ENCODE measurements at places on chromosomes 13 and 19.

- DNase-seq: no peak
Measured at GRCh38 chr19:6518145-6518911, 12.5 kb upstream of the TNFSF9 start.

DNA sequence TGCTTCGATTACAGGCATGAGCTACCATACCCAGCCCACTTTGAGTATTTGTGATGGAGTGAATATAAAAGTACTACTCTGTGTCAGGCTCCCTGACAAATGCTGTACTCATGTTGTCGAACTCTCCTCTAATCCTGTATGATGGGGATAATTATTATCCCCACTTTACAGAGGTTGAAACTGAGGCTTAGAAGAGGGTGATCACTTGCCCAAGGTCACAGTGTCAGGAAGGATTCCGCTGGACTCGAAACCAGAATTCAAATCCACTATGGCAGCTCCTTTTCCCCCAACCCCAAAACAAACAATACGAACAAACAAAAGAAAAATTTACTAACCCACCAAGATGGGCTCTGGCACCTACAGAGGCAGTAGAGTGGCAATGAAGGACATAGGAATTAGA is 1.7 kb upstream of the PPP5C start:
- no peak for DNase-seq

DNA sequence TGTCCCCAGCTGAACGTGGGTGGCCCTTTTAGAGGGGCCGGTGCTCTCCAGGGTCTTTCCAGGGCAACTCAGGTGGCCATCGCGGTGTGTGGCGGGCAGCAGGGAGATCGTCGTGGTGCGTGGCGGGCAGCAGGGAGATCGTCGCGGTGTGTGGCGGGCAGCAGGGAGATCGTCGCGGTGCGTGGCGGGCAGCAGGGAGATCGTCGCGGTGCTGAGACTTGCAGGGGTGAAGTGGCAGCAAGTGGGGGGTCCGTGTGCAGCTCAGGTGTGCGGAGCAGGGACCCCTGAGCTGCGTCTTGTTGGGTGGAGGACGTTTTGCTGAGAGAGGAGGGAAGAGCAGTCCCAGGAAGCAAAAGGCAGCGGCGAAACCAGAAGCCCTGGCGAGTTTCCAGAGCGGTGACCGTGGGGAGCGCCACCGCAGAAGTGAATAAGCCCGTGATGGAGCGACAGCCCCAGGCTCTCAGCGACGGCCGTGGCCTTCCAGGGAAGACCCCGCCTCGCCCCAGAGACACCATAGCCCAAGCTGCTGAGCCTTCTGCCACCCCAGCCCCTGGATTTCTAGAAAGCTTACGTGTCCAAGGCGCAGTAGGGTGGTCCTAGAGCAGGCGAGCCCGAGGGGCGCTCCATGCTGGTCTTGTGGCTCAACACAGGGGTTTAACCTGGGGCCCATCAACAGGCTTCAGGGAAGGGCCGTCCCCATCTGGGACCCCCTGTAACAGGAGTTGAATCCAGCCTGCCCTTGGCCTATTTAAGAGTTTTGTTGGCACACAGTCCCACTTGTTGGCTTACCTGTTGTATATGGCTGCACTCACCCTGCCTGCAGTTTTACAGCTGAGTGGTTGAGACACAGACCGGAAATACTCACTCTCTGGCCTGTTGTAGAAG is 5.4 kb downstream of the NCLN start:
- no peak for DNase-seq

- DNase-seq: no peak
Measured at GRCh38 chr19:23561341-23561740, 125.7 kb downstream of the ZNF675 start.

- no peak for DNase-seq
Measured at GRCh38 chr13:50682002-50682401, 161.5 kb downstream of the DLEU7 start.

- DNase-seq: no peak
Measured at GRCh38 chr13:81116461-81117282, 775.7 kb upstream of the SPRY2 start.

DNA sequence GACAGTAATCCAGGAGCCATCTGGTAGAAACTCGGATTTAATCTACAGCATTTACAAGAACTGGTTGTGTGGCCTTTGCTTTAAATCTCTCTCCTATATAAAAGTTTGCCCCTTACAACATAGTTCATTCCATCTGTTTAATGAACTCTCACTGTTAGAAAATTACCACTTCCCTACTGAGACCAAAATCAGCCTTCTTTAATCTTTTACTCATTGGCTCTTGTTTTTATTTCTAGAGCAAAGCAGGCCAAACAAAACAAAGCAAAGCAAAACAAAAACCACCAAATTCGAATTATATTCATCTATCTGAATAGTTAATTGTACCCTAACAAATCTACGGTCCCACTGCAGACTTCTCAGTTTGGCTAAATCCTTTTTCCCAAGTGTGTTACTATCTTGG is 127.0 kb downstream of the UGGT2 start:
- DNase-seq: no peak

- DNase-seq: no peak
Measured at GRCh38 chr13:36418022-36418805, 14.1 kb upstream of the CCNA1 start.

DNA sequence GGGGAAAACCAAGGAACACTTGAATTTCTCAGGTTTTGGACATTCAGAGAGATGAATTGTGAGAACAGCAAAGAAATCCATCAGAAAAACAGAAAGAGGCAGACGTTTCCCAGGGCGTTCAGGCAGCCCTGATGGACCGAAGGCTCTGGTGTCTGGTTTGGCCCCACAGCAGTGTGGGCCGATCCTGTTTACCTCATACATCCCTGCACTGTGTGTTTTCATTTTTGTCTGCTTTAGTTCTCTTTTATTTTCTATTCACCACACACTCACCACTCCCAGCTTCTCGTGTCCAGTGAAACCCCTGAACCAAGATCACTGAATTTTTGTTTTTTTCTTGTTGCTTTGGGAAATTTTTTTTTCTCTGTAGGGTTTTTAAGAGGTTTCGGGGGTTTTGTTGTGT is 11.9 kb upstream of the WDR18 start:
- DNase-seq: no peak

- no peak for DNase-seq
Measured at GRCh38 chr13:34767778-34768177, 174.3 kb upstream of the NBEA start.

GRCh38 chr19:21491146-21491545 is 14.3 kb upstream of the ZNF429 start:
- DNase-seq: no peak

DNA sequence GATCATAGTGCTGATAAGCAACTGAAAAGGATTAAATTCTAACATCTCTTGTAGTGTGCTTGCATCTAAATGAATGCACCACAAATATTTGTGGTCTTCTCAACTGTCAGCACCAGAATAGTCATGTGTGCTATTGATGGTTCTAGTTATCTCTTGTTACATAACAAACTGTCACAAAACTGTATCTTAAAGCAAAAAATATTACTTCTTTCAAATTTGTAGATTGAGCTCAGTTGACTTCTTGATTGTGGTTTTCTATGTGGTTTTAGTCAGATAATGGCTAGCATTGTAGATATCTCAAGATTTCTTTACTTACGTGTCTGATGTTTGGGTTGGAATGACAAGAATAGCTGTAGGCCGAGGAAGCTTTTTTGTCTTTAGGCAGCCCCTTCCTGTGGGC is 431.3 kb downstream of the SLITRK6 start:
- no peak for DNase-seq

DNA sequence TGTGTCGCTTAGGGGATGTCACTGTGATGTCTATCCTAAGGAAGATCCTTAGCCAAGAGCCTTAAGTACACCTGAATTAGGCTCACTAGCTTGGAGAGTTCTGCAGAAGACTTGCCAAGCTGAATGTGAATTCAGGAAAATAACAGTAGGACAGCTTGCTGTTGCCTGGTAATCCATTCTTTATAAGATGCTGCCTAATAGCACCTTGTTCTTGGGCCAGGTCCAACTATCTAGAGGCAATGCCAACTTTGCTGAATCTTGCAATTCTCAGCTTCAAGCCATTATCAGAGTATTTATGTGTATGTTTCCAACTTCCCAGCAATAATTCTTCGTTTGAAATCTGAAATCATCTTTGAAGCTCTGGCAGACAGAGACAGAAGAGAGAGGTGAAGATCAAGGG is 102.8 kb downstream of the PCDH17 start:
- DNase-seq: no peak

DNA sequence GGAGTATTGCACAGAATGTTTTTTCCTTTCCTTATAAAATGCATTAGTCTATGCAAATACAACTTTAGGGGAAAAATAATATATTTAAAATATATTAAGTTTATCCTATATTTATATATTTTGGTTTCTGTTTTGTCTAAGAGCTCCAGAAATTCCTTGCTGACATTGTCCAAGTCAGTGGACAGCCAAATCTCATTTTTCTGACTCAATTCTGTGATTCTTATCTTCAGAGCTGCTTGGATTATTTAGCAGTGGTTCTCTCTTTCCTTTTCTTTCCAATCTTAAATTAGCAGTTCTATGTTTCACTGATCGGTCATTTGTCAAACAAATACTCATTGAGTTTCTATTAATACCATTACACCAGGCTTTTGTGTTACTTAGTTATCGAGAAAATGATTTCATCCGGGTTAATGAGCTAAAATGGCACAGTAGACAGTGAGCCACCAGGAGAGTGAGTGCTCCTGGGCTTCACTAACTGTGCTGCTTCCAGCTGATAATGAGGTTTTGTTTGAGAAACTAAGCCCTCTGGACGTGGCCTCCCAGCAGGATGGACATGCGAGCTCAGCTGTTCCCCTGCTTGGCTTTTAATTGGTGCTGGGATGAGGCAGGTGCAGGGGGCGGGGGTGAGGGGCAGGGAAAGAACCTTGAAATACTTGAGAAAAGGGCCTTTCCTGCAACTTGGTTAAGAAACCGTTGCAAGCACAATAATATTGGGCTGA is 44.0 kb downstream of the ATP11A start:
- DNase-seq: no peak

DNA sequence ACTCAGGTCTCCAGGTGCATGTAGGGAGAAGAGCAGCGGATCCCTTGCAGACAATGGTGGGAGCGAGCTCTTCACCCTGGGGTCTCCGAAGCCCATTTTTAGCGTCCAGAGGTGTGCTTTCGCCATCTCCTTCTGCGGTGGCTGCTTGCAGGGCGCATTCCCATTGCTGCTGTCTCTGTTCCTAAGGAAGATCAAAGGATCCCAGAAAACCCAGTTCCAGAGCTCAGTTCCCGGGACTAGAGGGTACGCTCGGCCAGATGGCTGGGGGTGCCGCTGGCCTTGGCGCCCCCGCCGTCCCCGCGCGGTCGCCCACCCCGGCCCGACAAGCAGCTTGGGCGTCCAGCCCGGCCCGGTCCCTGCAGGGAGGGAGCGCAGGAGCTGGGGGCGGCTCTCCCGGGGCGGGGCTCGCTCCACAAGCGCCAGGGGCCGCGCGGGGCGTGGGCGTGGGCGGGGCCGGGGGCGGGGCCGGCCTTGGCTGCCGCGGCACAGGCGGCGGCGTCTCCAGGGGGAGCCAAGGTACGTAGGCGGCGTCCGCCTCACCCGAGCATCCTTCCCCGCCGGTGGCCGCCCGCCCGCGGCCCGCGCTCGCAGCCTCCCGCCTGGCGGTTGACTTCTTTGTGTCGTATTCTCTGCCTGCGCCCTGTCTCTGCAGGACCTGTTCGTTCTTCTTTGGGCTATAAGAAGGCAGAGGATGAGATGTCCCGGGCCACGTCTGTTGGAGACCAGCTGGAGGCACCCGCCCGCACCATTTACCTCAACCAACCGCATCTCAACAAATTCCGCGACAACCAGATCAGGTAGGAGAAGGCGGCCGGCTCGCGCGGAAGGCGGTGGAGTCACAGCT is 96.8 kb downstream of the ATP8A2 start:
- DNase-seq: no peak

GRCh38 chr13:110294146-110294545 is 12.8 kb downstream of the COL4A1 start:
- DNase-seq: no peak

DNA sequence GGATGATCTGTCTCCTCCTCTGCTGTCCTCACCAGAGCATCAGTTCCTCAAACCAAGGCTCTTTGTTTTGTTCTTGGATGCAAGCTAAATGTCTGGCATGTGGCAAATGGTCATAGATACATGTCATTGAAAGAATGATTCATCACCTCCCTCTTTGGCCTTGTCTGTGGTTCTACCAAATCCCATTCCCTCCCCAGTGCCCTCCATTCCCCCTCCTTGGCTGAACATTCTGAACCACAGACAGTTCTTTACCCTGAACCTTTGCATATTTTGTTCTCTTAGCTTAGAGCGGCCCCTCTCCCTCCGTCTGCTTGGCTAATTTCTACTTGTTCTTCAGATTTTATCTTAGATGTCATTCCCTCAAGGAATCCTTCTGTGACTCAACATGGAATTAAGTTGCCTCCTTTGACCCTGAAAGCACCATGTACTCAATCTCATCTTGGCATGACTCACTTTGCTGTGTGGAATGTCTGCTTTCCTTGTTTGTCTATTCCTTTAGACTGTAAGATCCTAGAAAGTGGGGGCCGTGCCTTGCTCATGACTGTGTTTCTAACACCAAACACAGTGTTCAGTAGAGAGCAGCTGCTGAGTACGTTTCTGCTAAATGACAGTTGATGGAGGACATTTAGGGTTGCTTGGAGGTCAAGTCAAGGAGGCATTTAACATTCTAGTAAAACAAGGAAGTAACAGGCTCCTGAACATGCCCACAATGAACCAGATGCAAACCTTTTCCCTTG is 8.1 kb downstream of the ALOX5AP start:
- DNase-seq: no peak

DNA sequence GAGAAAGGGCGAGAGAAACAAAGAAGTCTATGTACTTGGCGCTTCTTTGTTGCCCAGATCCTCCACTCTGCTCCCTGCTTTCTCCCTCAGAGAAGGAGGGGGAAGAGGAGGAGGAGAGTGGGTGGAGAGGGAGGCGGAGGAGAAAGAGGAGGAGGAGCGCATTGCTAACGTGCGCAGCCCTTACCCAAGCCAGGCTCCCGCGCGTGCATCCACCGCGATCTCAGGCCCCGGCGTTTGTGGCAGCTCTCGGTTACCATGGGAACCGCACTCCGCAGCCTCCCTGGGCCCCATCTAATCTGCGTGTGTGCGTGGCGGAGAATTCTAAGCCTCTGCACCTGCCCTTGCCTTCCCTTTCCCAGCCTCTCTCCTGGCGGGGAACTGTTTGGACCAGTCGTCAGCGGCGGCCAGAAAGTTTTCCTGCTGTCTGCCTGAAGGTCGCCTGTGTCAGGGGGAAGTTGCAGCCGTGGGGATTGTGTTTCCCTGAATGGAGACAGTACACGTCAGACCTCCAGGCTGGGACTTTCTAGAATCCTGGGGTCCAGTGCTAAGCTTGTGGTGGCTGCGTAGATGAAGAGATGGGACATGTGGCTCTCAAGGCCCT is at the start of gene ERICH6B:
TSS of gene ERICH6B (minus strand) at position 239 of the 601 bp plus-strand sequence. CDS start 18,734 bp downstream, outside the sequence.
- DNase-seq: no peak

GRCh38 chr13:28047757-28048388 is 52.5 kb downstream of the FLT3 start:
- no peak for DNase-seq
